ENCODE measurements at places on chromosomes 16 and 17.

DNA sequence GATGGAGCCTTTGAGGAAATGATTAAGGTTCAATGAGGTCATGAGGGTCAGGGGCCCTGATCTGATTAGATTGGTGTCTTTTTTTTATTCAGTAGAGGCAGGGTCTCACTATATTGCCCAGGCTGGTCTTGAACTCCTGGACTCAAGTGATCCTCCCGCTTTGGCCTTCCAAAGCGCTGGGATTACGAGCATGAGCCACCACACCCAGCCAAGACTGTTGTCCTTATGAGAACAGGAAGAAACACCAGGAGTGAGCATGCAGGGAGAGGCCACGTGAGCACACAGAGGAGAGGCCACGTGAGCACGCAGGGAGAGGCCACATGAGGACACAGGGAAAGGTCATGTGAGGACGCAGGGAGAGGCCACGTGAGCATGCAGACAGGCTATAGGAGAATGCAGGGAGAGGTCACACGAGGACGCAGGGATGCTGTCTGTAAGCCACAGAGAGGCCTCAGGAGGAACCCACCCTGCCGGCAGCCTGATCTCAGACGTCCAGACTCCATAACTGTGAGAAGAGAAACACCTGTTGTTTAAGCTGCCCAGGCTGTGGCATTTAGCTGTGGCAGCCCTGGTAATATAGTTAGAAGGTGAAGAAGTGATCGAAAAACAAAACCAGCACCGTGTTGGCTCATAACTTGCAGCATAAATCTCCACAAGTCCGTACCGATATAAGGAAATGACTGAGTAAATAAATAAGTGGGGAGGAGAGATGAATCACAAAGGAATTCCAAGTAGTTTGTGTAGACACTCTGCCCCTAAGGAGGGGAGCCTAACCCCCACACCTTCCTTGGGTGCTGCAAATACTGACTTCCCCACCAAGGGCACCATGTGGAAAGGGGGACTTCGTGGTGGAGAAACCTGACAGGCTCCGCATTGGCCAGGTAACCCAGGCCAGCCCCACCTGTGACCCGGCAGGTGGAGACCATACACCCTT is 14.6 kb upstream of the CSNK1D start:
- DNase-seq: no peak

- no peak for DNase-seq
These were observed 323.7 kb upstream of the CDH11 start for GRCh38 chr16:65445313-65446260.

DNA sequence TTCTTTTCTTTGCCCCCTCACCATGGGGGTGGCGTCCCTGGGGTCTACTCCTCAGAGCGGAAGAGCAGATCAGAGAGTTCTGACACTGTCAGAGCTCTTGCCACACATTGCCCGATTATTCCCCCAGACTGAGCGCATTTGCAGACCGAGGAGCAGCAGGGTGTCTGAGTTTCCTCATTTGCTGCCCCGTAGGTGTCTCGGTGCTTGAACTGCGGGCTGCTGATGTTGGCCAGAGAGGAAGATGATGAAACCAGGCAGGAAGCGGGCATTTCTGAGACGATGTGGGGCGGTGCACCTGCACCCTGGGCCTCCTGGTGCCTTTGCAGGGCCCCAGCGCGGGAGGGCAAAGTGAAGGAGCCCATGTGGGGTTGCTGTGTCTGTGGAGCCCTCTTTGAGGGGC is 55.2 kb downstream of the ARSG start:
- DNase-seq: peak; percentile 65

DNA sequence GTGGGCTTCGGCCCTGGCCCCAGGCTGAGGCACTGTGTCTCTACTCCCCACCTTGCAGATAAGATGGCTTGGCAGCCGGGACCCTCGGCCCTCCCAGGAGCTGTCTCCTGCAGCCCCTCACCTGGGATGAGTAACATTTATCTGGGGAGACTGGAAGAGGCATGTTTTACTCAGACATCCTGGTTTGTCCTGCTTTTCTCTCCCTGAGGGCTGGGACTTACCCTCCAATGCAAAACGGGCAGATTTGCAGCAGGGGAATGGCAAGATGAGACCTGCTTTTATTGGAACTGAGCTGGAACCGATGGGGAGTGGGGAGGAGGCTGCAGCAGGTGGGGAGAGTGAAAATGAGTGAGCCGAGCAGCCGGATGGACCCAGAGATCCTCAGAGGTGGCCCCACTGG is 27.3 kb upstream of the UBE2G1 start:
- DNase-seq: no peak

- no peak for DNase-seq
These were observed 160.6 kb downstream of the MAF start for GRCh38 chr16:79439901-79440300.
